Esophagus mucosa (tissue), 1 donor: ENCODE measurements at places on chromosomes 7 and 10. TPM values are rescaled to one million over a fixed set of nuclear protein-coding genes. Genes with fewer than 3 reads are reported as not detected.

DNA sequence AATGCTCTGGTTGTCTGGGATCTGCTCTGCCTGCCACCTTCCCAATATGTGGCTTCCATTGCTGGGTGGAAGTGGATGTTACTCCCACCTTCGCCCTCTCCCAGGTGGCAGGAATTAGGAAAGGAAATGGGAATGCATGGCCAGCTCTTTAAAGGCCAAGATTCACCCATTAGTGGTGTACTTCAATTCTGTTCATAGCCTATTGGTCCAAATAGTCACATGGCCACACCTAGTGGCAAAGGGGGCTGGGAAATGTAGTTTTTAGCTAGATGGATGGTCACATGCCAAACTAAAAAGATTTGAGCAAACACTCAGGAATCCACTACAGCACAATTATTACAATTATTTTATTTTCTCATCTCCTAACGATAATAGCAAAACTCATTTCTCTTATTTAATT is 135.1 kb downstream of the NPY start:
- no peak for ATAC-seq

- no peak for ATAC-seq
These were observed 22.1 kb downstream of the ATP6V1F start for GRCh38 chr7:128884561-128885369.

GRCh38 chr7:116736927-116737715 is 65.1 kb downstream of the MET start:
- no peak for ATAC-seq

GRCh38 chr10:80126876-80127275 is 5.7 kb upstream of the PLAC9 start:
- no peak for ATAC-seq

GRCh38 chr7:18283045-18283444 is 212.5 kb upstream of the HDAC9 start:
- no peak for ATAC-seq

DNA sequence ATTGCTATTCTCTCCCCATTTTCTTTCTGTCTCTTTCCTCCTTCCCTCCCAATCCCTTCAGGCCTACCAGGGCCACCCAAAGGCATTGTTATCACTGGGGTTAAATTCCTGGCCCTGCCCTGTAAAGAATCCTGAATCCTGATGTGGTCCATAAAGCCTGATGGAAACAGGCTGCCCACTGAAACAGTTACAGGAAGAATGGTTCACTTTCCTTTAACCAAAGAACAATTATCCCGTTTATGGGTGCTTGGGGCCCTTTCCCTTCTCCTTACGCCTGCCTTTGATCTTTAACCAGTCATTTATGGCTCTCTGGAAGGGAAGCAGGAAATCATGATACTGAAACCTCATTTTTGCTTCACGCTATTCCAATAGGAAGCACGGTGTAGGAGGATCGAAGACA is 273.1 kb upstream of the NEBL start:
- ATAC-seq = no peak

GRCh38 chr10:11403116-11403515 is 208.3 kb downstream of the USP6NL start:
- ATAC-seq = peak; percentile 51

DNA sequence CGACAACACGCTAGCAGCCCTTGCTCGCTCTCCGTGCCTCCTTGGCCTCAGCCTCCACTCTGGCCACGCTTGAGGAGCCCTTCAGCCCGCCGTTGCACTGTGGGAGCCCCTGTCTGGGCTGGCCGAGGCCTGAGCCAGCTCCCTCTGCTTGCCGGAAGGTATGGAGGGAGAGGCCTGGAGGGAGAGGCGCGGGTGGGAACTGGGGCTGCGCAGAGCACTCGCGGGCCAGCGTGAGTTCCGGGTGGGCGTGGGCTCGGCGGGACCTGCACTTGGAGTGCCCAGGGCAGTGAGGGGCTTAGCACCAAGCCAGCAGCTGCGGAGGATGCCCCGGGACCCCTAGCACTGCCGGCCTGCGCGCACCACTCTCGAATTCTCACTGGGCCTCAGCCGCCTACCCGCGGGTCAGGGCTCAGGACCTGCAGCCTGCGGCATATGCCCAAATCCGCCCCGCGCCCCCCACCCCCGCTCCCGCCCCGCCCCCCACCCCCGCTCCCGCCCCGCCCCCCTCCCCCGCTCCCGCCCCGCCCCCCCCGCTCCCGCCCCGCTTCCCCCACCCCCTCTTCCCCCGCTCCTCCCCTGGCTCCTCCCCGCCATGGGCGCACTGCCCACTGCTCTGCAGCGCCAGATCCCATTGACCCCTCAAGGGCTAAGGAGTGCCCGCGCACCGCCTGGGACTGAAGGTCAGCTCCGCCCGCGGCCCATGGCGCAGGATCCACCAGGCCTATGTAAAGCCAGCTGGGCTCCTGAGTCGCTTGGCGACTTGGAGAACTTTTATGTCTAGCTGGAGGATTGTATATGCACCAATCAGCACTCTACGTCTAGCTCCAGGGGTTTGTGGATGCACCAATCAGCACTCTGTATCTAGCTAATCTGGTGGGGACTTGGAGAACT is 15.9 kb upstream of the ACBD5 start:
- ATAC-seq = no peak

- no peak for ATAC-seq
These were observed 105.1 kb downstream of the GATA3 start for GRCh38 chr10:8159341-8160165.

GRCh38 chr7:44378744-44379143 is 53.4 kb upstream of the CAMK2B start:
- no peak for ATAC-seq

DNA sequence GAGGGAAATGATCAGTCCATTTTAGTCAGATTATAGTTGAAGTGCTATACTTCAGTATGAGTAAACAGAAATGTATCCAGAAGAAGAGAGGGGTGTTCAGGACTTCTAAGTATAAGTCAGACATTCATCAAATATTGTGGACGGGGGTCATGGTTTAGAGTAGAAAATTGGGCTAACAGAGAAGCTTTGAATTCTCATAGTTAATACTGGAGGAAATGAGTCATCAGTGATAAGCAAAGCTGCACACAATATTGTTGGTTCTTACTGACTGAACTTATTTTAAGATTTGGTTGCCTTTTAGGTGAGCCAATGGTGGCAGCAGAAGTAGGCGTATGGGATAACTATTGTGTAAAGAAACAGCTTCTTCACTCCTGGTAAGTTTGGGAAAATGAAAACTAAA is 1.7 kb upstream of the SUMF2 start:
- ATAC-seq = no peak

- no peak for ATAC-seq
These were observed 72.4 kb upstream of the PDE1C start for GRCh38 chr7:32142649-32143048.

The NUTM2B gene
- 0.24 TPM for total RNA-seq

The AKR1B15 gene
- 35.1 TPM for total RNA-seq

The C1GALT1 gene
- 33.7 TPM for total RNA-seq

The NAMPT gene
- 418 TPM for total RNA-seq
